ENCODE measurements at places on chromosomes 16 and 17.

DNA sequence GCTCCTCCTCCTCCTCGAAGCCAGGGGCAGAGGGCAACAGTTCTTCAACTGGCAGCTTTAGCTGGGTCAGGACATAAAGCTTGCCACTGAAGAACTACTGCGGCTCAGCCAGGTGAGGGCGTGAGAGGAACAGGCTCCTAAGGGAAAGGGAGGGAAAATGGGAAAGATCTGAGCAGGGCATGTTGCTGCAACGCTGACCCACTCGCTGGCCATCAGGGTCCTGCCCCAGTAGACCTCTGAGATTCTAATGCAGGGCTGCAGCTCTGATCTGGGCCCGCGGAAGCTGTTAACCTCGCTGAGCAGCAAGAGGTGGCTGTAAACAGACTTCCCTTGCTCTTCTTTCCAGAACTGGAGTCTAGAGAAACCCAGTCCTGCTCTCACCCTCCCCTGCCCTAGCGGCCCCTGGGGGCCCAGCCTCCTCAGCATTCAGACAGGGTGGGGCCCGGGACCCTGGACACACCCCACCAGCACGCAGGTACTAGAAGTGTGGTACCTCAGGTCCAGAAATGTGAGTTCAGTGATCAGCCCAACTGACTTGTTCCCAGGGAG is 3.8 kb upstream of the TLCD2 start:
- DNase-seq, result no peak

DNA sequence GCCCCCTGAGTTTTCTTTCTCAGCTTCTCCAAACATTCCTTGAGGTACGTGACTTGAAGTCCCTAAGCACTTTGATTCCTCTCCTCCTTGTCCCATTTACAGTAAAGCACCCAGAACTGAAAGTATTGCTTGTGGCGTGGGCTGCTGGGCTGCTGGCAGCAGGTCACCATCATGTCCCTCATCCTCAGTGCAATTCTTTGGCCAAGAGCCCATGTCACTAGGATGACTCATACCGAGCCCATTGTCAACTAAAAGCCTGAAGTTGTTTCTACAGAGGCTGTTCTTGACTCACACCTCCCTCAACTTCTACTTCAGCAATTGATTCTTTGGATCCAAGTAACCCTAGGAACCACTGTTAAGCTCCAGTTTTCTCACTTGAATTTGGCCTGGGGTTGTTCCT is 54.3 kb downstream of the KPNA2 start:
- no peak for DNase-seq

DNA sequence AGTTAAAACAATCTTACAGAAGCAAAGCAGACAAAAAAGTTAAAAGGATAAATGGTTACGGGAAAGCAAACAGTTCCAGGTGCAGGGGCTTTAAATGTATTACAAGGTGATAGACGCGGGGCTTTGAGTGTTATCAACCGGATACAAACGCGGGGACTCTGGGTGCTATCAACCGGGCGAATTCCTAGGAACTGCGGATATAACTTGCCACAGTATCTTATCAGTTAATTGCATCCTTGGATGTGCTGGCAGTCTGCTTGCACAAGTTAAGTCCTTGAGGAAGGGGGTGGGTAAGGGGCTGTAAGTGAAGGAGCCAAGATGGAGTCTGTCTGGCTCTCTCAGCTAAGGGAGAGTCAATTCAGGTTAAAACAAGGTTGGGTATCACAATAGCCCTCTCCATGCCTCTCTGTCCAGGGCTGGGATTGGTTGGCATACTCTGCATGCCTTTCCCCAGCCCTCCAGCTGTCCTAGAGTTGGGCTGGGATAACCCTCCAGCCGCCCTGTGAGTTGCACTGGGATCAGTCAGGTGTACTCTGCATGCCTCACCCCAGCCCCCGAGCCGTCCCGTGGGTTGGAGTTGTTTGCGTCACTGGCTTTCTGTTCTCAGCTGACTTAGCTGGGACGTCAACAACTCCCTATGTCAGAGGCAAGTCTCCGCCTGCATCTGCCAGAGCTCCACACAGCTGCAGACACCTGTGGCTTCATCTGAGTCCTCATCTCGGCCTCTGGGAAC is 40.9 kb downstream of the TMEM235 start:
- DNase-seq, result no peak

DNA sequence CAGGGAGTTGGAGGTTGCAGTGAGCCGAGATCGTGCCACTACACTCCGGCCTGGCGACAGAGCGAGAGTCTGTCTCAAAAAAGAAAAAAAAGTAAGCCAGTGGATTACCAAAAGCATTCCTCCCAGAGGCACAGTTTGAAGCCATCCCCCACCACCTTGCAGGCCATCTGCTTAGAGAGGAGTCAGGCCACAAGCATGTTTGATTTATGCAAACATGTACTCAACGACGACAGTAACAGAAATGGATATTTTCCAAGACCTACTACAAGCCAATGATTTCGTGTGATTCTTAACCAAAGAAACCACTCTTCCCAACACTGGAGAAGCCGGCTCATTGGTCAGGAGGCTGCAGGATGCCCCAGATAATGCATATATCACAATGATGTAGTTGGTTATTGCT is 34.8 kb downstream of the MYH13 start:
- no peak for DNase-seq

GRCh38 chr16:51289336-51289735 is 138.3 kb upstream of the SALL1 start:
- no peak for DNase-seq

DNA sequence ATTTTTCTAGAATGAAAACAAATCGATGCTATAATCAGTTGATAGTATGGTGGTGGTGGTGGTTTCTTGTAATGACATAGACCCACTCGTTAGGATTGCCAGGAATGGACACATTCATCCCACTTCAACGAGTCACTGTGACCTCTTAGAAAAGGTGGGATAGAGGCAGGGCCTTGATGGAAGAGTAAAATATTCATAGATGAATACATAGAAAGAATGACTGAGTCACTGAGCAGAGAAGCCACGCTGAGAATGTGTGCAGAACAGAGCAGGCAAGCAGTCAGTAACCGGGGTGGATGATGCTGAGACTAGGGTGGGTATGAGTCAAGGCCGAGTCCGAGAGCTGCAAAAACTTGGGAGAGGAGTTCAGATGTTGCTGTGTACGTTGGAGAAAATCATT is 129.9 kb downstream of the PITPNC1 start:
- DNase-seq, result no peak

GRCh38 chr16:66399031-66399430 is 28.1 kb upstream of the BEAN1 start:
- no peak for DNase-seq

DNA sequence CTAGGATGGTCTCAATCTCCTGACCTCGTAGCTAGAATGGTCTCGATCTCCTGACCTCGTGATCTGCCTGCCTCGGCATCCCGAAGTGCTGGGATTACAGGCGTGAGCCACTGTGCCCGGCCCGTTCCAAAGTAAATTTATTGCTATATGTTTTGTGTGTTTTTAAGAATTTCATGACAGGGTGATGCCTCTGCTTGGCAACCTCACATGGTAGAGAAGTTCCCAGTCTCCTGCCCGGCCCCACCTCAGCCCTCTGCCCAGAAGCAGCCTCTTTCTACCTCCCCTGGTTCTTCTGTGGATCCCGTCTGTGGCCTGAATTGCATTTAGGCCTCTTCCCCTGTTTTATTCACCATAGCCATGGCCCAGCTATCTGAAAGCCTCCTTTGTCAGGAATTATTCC is 55.0 kb downstream of the B9D1 start:
- no peak for DNase-seq

DNA sequence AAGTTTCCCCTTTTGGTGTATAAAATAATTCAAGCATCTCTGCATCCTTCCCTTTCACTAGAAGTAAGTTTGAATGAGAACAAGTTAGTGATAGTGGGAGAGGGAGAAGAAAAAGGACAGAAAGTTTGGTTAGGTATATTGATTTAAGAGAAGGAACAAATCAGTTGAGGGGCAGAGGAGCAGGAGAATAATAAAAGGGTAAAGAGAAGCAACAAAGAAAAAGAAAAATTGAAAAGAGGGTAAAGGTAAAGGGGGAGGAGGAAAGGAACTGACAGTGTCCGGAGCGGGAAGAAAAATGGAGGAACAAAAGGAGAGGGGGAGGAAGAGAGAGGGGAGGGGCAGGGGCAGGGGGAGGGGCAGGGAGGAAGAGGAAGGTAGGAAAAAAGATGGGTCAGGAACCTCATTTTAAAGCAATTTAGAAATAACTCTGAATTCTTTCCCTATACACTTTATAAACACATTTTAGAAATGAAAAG is 6.3 kb upstream of the IGF2BP1 start:
- DNase-seq, result no peak
